Hematopoietic multipotent progenitor cell treated with erythropoietin and hydrocortisone succinate and interleukin-3 and kit ligand, for 4 days (in vitro differentiated cells): ENCODE measurements at places on chromosomes 7 and 10.

- peak; percentile 56 for DNase-seq
Measured at GRCh38 chr10:78577712-78578111, 491.1 kb upstream of the ZMIZ1 start.

GRCh38 chr7:90777465-90777864, 181.3 kb downstream of the CDK14 start:
- no peak for DNase-seq

DNA sequence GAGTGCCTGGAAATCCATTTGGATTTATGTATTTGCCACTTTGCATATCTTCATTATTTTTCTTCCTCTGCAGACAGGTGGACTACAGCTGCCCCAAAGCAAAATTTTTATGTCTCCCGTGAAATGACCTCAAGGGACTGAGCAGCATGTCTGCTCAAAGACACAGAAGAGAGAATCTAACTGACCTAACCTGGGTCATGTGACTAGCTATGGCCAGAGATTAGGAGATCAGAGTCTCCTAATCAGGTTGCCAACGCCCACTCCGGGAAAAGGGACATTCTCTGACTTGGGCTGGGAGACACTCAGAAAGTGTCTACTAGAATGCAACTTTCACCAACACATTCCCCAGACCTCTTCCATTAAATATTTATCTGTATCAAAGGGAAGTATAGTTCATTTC, 2.5 kb upstream of the BAMBI start:
- DNase-seq = no peak

GRCh38 chr7:158073845-158074840, 513.5 kb downstream of the PTPRN2 start:
- DNase-seq = no peak

GRCh38 chr7:136009488-136010079, 32.4 kb upstream of the MTPN start:
- DNase-seq = peak; percentile 81

GRCh38 chr7:79513261-79513660, 59.8 kb upstream of the MAGI2 start:
- no peak for DNase-seq

GRCh38 chr10:73228247-73228646, 18.8 kb downstream of the DNAJC9 start:
- no peak for DNase-seq

DNA sequence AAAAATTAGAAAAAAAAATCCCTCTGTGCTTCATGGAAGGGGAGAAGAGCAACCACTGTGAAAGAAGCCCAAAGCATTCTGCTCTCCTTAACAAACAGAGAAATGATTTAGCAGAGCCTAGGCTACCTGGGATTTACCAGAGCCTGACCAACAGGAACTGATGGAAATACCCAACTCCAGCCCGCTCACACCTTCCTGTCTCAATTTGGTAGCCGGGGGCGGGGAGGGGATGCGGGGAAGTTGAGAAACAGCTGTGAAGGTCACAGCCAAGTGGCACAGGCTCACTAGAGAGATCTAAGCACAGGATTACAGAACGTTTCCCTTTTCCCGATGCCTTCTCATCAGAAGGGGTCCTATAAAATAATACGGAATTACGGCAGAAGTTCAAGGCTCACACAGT, 17.6 kb downstream of the RSU1 start:
- DNase-seq = no peak

GRCh38 chr7:45220846-45221618, 63.4 kb downstream of the RAMP3 start:
- DNase-seq = no peak

GRCh38 chr7:2724453-2725177, 36.6 kb downstream of the AMZ1 start:
- no peak for DNase-seq

- no peak for DNase-seq
Measured at GRCh38 chr7:967361-968082, 7.8 kb downstream of the COX19 start.

DNA sequence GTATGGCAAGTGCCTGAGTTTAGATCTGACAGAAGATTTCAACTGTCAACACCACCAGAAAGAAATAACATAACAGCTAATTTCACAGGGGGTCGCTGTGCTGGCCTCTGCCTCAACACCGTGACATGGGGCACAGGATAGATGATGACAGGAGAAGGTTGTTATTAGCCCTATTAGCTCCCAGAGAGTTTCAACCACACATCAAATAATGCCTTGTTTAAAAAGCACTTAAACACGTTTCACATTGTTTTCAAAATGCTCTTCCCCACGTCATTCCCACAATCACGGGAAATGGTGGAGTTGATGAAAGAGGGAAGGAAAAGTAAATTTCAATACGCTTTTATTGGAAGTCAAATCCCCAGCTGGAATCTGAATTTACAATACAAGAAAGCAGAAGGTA, 184.7 kb downstream of the MAGI2 start:
- DNase-seq = no peak
